ENCODE measurements at places on chromosomes 3 and 15.

GRCh38 chr3:110459021-110459420 lies 612.6 kb upstream of the NECTIN3 start:
- DNase-seq: no peak

- DNase-seq: no peak
Measured at GRCh38 chr3:107430214-107430995, 53.2 kb downstream of the CCDC54 start.

DNA sequence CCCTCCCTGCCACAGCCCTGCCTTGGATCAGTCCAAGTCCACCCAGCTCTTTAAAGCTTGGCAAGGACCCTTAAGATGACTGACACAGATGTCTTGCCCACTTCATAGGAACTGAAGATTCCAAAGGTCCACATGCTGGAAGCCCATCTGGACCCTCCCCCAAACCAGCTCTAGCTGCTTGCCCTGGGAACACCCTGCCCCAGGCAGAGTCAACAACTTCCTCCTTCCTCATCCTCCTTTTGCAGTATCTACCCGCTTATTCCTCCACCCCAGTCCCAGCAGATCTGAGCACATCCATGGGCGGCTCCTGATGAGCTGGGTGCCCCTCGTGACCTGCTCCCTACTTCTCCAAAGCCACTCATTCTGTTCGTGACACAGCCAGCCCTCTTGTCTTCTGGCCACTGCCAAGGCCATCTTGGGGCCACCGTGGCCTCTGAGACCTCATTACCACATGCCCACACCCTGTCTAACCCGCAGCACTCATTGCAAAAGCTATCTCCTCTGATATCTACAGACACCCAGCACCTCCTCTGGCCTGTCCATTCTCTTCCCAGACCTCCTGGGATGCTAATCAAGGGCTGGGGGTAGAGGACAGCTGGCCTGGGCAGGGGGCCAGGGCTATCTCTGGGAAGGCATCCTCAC lies 2.0 kb upstream of the PFKFB4 start:
- no peak for DNase-seq

- DNase-seq: no peak
Measured at GRCh38 chr3:138043266-138044029, 33.5 kb downstream of the CLDN18 start.

DNA sequence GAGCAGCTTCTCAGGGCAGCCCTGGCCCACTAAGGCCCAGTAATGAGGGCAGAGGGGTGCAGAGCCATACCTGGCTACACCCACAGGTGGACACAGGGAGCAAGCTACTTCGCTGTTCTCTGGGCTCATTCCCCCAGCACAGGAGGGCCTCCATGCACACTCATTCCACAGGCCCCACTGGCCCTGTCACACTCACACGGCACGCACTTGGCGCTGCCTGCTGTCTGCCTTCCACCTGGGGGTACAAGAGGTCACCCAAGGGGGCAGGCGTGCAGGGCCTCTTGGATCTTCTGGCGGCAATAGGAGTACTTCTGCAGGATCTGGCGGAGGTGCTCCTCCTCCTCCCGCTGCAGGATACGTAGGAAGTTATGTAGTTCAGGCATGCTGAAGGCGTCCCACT lies 2.3 kb upstream of the TUSC2 start:
- DNase-seq: no peak

- no peak for DNase-seq
Measured at GRCh38 chr3:50350213-50350526, 405 bp downstream of the NPRL2 start.

GRCh38 chr3:51692980-51693395 lies 13.9 kb upstream of the GRM2 start:
- no peak for DNase-seq

GRCh38 chr3:53672981-53673380 lies 173.2 kb downstream of the CHDH start:
- no peak for DNase-seq

DNA sequence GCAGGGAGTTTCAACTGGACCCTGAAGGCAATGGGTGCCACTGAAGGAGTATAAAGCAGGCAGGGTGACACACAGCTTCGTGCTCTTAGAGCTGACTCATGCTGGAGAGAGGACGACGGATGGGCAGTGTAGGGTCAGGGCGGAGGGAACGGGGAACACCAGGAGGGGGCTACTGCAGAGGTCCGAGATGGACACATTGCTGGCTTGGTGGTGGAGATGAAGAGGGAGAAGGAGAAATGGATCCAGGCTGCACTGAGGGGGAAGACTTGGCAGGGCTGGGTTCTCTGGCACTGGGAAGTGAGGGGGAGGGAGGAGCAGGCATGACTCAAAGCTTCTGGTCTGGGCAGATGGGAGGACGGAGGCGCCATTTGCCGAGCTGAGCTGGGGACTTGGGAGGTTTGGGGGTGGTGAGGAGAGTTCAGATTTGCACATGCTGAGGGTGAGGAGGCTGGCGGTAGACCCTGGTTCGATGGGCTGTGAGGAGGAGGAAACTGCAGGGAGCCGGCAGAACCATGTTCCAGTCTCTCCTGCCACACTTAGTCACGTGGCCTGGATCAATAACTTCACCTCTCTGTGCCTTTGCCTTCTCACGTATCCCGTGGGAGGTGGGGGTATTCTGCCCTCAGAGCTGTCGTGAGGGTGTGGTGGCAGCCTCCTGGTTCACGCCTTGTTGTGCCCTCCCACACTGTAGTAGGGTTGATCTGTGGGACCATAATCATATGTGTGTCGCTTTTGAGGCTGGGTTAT lies 4.6 kb upstream of the KCTD6 start:
- DNase-seq: no peak

GRCh38 chr3:3212781-3213440 lies 33.4 kb upstream of the CRBN start:
- DNase-seq: no peak

- DNase-seq: no peak
Measured at GRCh38 chr15:60614862-60615771, 136.2 kb upstream of the ICE2 start.

- no peak for DNase-seq
Measured at GRCh38 chr3:197023241-197023997, 6.2 kb downstream of the MELTF start.

- DNase-seq: no peak
Measured at GRCh38 chr3:11558411-11558903, 85.3 kb downstream of the VGLL4 start.

DNA sequence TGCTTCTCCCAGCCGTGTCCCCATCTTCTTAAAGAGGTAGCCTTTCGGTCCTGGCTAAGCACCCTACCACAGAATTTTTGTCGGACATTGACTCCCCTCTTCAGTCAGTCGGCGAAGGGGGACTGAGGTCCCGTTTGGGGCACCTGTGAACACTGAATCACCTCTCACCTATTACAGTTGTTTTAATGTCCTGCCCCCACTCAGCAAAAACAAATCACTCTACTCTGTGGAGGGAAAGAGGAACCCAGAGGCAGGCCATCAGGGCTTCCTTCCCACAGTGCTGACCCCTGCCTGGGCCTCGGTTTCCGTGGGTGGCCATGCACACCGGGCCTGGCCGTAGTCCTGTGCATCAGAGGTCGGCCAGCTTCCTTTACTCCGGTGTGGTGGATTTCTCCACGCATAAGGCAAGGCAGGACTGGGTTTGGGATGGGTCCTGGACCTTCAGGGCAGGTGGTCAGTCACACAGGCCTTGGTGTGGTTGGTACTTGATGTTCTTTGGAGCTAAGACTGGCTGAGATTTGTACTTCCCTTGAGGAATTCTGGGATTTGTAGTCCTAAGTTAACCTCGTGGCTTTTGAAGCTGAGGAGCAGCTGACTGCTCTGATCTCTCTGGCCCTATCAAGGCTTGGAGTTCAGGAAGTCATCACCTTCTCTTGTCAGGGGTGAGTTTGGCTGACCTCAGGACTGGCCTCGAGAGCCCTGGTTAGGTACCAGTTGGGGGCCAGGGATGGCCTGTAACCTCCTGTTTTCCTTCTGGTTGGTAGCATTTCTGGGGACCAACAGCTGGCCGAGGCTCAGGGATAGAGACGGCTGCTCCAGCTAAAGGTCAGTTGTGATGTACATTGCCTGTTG lies 627 bp upstream of the FAM131A start:
- no peak for DNase-seq

- DNase-seq: peak; percentile 51
Measured at GRCh38 chr3:49017971-49018706, at the start of gene DALRD3. Gene DALRD3 (minus strand): TSS chr3:49018580. CDS start chr3:49018564, 16 bp downstream.

GRCh38 chr3:61081554-61081953 lies 169.7 kb downstream of the FHIT start:
- DNase-seq: no peak

DNA sequence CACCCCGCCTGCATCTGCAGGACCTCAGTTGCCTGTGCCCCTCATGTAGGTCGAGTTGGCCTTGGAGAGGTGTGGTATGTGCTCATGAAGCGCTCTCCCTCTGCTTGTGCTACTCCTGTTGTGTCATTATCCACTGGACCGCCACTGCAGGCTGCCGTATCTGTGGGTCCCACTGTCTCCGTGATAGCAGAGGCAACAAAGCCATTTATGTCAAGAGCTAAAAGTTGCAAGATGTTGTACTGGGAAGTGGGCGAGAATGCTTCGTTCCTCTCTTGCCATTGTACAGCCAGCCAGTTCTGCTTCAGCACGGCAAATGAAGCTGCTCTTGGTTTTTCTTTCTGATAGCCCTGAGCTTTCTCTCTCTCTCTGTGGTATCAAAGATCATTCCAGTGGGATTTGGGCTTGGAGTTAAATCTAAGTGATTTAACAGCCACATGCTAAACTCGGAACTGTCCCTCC lies 89.0 kb downstream of the TMEM212 start:
- no peak for DNase-seq

GRCh38 chr15:88454236-88454635 lies 13.0 kb downstream of the MRPL46 start:
- DNase-seq: no peak

GRCh38 chr3:114745322-114746240 lies 401.5 kb downstream of the ZBTB20 start:
- DNase-seq: no peak

DNA sequence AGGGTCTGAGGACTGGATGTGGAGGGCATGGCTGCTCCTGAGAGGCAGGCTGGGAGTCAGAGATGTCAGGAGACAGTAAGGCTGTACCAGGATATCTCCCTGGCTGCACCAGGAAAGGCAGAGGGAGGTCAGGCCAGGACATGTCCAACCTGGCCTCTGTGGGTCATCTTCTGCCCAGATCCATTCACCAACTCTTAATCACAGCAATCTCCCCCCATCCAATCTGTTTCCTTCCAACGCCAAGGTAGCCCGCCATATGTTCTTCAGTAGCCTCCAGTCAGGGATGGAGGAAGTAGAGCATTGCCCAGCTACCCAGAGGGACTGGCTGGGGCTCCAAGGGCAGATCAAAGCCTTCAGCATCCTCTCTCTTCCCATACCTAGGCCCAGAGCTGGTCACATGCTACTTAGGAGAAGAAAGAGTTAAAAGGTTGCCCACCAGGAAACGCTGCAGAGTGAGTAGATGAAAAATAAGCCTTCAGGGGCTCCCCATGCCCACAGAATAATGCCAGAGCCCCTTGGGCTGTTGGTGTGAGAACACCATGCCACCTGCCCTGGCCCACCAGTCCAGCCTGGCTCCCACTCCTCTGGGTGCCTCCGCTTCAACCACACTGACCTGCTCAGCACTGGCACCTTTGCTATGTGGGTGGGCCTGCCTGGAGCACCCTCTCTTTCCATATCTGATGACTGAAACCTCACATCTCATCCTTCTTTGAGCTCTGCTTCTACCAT lies 176.8 kb downstream of the MEGF11 start:
- DNase-seq: no peak
